Thyroid gland (tissue), 4 donors: ENCODE measurements at places on chromosomes 12 and 14.
A peak's percentile ranks its signal among the peaks of the same experiment; 100 is the strongest.

DNA sequence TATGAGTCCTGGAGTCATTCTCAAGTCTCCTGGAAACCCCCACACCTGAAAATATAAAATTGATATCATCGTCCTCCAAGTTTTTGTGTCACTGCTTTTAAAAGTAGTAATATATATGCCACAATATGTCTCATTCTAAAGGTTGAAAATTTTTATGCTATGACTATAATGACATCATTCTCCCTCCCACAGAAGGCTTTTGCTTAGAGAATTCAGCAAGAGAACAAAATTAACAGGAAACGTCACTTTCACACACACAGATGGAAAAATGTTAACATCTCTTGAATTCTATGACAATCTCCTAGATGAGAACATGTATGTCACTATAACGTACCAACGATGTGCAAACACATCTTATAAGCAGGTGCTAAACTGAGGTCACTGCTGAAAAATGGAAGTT, 498.3 kb downstream of the FOXG1 start:
- DNase-seq = no peak
- no peaks in the 10 kb centered on the region for H3K4me1 ChIP-seq
- no peaks in the 10 kb centered on the region for H3K36me3 ChIP-seq
- H3K27ac ChIP-seq = no peak overlapping the region
- no peaks in the 10 kb centered on the region for H3K27me3 ChIP-seq

DNA sequence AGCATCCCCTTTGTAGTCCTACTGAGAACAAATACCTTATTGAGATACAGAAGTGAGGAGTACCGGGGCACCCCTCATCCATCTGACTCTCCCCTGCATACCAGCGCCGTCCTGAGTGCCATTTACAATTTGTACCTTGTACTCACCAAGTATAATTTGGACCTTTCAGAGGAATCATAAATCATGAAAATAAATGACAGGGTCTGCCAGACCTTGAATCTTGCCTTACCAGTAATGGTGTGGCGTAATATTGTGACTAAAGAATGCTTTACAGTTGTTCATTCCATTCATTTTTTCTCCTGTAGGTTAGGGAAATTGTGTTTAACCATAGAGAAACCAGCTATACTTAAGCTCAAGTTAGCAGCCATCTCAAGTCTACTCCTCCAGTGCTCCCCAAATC, 243.7 kb upstream of the RGS6 start:
- no peak for DNase-seq
- no peaks in the 10 kb centered on the region for H3K27me3 ChIP-seq
- H3K4me3 ChIP-seq = no peak overlapping the region
- no peaks in the 10 kb centered on the region for H3K36me3 ChIP-seq
- H3K27ac ChIP-seq = no peak overlapping the region
- H3K4me1 ChIP-seq = peaks cover 9% of the 10 kb centered on the region

- H3K4me3 ChIP-seq = no peak overlapping the region
- H3K36me3 ChIP-seq = no peaks in the 10 kb centered on the region
- H3K27me3 ChIP-seq = no peaks in the 10 kb centered on the region
- H3K27ac ChIP-seq = peak overlapping the region; percentile 45
Observed at GRCh38 chr14:55387121-55387520, 24.5 kb downstream of the ATG14 start.

DNA sequence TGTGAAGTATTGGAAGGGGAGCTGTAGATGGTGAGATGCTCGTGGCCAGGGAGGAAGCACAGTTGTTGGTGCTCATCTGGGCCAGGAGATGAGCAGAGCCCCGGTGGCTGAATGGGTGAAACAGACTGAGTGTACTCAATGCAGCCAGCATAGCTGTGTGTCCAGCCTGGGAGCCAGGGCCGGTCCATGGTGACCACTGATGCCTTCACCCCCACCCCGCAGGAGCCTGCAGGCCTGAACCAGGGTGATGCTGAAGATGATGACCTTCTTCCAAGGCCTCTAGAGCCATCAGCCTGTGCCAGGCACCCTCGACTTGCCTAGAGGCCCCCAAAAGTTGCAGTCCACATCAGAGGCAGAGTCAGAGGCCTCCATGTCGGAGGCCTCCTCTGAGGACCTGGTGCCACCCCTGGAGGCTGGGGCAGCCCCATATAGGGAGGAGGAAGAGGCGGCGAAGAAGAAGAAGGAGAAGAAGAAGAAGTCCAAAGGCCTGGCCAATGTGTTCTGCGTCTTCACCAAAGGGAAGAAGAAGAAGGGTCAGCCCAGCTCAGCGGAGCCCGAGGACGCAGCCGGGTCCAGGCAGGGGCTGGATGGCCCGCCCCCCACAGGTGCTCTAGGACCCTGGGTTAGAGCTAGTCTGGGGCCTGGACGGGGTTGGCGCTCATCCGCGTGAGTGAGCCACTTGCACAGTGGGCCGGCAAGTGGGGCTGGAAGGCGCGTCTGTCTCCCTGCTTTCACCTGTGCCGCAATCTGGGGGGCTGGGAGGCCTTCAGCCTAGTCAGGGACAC, 3.0 kb downstream of the TNFAIP2 start:
- no peaks in the 10 kb centered on the region for H3K27me3 ChIP-seq
- DNase-seq = no peak
- no peak overlapping the region for H3K4me3 ChIP-seq
- peaks cover 55% of the 10 kb centered on the region for H3K4me1 ChIP-seq
- H3K36me3 ChIP-seq = no peaks in the 10 kb centered on the region

GRCh38 chr14:74391479-74391878, 34.5 kb downstream of the SYNDIG1L start:
- H3K27me3 ChIP-seq = no peaks in the 10 kb centered on the region
- no peak overlapping the region for H3K27ac ChIP-seq
- no peak overlapping the region for H3K4me3 ChIP-seq
- H3K36me3 ChIP-seq = no peaks in the 10 kb centered on the region
- DNase-seq = no peak
- H3K4me1 ChIP-seq = no peaks in the 10 kb centered on the region

DNA sequence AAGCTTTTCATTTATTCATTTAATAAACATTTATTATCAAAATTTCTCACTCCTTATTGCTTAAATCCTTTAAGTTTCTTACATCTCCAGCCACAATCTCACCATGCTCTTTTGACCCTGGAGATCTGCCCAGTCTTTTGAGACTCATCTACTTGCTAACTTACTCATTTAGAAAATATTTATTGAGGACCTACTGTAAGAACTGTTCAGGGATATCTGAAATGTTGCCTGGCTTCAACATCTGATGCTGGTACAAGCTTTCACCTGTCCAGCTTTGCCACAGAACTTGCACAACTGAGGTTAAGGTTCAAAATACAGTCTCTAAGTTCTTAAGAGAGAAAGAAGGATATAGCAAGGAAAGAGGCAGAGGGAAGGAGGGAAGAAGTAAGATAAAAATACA, 17.5 kb upstream of the GXYLT1 start:
- H3K4me3 ChIP-seq = no peak overlapping the region
- no peaks in the 10 kb centered on the region for H3K27me3 ChIP-seq
- no peak for DNase-seq
- H3K27ac ChIP-seq = no peak overlapping the region
- H3K36me3 ChIP-seq = peaks cover 8% of the 10 kb centered on the region

GRCh38 chr14:33356181-33356580, 417.5 kb downstream of the NPAS3 start:
- no peaks in the 10 kb centered on the region for H3K4me1 ChIP-seq
- H3K36me3 ChIP-seq = no peaks in the 10 kb centered on the region
- DNase-seq = no peak
- H3K27ac ChIP-seq = no peak overlapping the region
- no peak overlapping the region for H3K4me3 ChIP-seq

GRCh38 chr12:15320881-15321280, 1.4 kb upstream of the PTPRO start:
- H3K36me3 ChIP-seq = no peaks in the 10 kb centered on the region
- peaks cover 3% of the 10 kb centered on the region for H3K27me3 ChIP-seq
- H3K4me3 ChIP-seq = no peak overlapping the region

- H3K27me3 ChIP-seq = no peaks in the 10 kb centered on the region
- H3K36me3 ChIP-seq = no peaks in the 10 kb centered on the region
- H3K27ac ChIP-seq = no peak overlapping the region
- H3K4me1 ChIP-seq = no peaks in the 10 kb centered on the region
- no peak for DNase-seq
Observed at GRCh38 chr12:76957301-76957700, 78.5 kb upstream of the CSRP2 start.

DNA sequence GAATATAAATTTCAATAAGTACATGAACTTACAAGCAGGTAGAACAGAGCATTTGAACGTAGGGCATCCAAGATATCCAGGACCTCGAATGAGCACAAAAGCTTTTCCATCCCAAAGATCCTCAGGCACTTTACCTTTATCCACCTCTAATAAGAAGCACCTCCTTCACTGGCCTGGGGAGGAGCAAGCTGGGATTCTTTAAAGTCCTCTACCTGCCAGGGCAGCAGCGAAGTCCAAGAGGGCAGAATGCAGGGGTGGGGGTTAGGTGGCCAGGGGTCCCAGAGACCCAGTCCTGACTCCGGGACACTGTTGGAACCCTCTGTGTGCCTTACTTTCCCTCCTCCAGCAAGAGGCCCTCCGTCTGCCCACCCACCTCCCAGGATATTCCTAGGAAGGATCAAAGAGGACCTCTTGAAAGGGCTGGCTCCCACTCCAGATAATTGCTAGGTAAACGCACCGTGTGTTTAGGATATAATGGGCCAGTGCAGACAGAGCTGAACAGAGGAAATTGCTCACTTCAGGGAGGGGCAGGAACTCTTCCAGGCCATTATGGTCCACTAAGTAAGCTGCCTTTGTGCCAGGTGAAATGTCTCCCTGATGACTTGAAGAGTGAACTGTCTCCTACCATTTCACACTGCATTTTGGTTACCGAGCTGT, 68.1 kb downstream of the TTC9 start:
- peak overlapping the region; percentile 50 for H3K27ac ChIP-seq
- no peaks in the 10 kb centered on the region for H3K27me3 ChIP-seq
- H3K36me3 ChIP-seq = no peaks in the 10 kb centered on the region

DNA sequence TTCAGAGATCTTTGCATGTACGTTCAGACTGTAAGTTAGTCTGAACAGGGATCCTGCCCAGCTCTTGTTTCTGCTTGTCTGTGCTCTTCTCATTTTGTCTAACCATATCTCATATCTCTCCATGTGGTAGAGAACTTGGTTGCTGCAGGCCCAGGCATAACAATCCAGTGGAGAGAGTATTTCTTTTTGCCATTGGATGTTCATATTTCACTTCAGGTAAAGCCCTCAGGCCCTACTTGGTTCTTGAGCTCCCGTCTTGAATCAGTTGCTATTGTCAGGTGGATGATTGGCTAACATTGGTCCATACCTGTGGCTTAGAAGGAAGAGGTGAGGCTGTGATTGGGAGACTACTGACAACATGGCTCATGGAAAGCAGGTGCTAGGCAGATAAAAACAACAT, 357.7 kb upstream of the FLRT2 start:
- H3K36me3 ChIP-seq = no peaks in the 10 kb centered on the region
- H3K27me3 ChIP-seq = no peaks in the 10 kb centered on the region
- no peaks in the 10 kb centered on the region for H3K4me1 ChIP-seq
- no peak overlapping the region for H3K4me3 ChIP-seq
- no peak for DNase-seq

GRCh38 chr12:2284321-2284813, 231.6 kb downstream of the CACNA1C start:
- H3K27me3 ChIP-seq = no peaks in the 10 kb centered on the region
- peak overlapping the region; percentile 6 for H3K27ac ChIP-seq
- peaks cover 12% of the 10 kb centered on the region for H3K4me1 ChIP-seq
- no peak for DNase-seq
- H3K4me3 ChIP-seq = no peak overlapping the region

- no peaks in the 10 kb centered on the region for H3K36me3 ChIP-seq
- peak overlapping the region; percentile 91 for H3K4me3 ChIP-seq
- H3K27me3 ChIP-seq = no peaks in the 10 kb centered on the region
- peak; percentile 97 for DNase-seq
- H3K27ac ChIP-seq = no peak overlapping the region
Observed at GRCh38 chr14:96391293-96392118, 422 bp upstream of the AK7 start.

GRCh38 chr14:55019968-55020554, 6.8 kb downstream of the WDHD1 start:
- no peaks in the 10 kb centered on the region for H3K27me3 ChIP-seq
- no peak overlapping the region for H3K27ac ChIP-seq
- no peaks in the 10 kb centered on the region for H3K4me1 ChIP-seq
- DNase-seq = no peak

- H3K4me3 ChIP-seq = no peak overlapping the region
- H3K27me3 ChIP-seq = no peaks in the 10 kb centered on the region
- H3K4me1 ChIP-seq = no peaks in the 10 kb centered on the region
- no peak overlapping the region for H3K27ac ChIP-seq
- no peak for DNase-seq
- peaks cover 31% of the 10 kb centered on the region for H3K36me3 ChIP-seq
Observed at GRCh38 chr12:9073076-9073475, 42.6 kb downstream of the A2M start.

DNA sequence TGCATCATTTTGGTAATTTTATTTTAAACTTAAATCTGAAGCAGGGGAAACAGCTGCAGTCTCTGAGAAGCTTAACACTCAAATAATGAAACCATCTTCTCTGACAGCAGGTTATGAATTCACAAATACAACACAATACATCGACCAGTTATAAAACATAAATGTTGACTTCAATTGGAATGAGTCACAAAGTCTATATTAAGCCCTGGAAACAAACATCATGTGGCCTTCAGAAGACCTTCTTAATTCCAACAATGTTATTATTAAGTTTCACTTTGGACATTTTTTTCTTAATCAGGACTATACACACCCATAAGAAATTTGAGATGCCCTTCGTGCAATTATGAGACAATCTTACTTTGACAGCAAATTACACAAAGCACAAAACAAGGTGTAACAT, 68.9 kb downstream of the CEP128 start:
- no peak overlapping the region for H3K4me3 ChIP-seq
- no peaks in the 10 kb centered on the region for H3K36me3 ChIP-seq
- H3K4me1 ChIP-seq = no peaks in the 10 kb centered on the region
